ENCODE measurements at places on chromosomes 1 and 21. TPM values are rescaled to one million over a fixed set of nuclear protein-coding genes. Genes with fewer than 3 reads are reported as not detected.

GRCh38 chr1:9069326-9070100 lies at the start of gene SLC2A5:
Gene SLC2A5 (minus strand): TSS chr1:9069635. CDS start chr1:9069536, 99 bp downstream.
- H3K27ac ChIP-seq = peak within 1 kb of the TSS; percentile 76
- H3K4me1 ChIP-seq = peaks cover 90% of the 10 kb centered on the region
- H3K27me3 ChIP-seq = no peaks in the 10 kb centered on the region
- no peak within 1 kb of the TSS for H3K4me3 ChIP-seq
- H3K36me3 ChIP-seq = no peaks in the 10 kb centered on the region

GRCh38 chr1:96882096-96882495 lies 160.5 kb downstream of the PTBP2 start:
- H3K27ac ChIP-seq = no peak overlapping the region
- no peaks in the 10 kb centered on the region for H3K4me1 ChIP-seq
- no peak for DNase-seq
- no peaks in the 10 kb centered on the region for H3K36me3 ChIP-seq

GRCh38 chr1:62457955-62458354 lies 21.1 kb downstream of the USP1 start:
- H3K36me3 ChIP-seq = no peaks in the 10 kb centered on the region
- no peak overlapping the region for H3K4me3 ChIP-seq
- no peak for DNase-seq
- H3K27ac ChIP-seq = no peak overlapping the region
- no peaks in the 10 kb centered on the region for H3K27me3 ChIP-seq

Gene AKR7A3
- 0.50 TPM for total RNA-seq
